Stimulated activated CD4-positive, alpha-beta T cell treated with anti-CD3 and anti-CD28 coated beads, Interleukin-4, amount 100 ng/mL, for 1 hour (primary cell): ENCODE measurements at places on chromosomes 6 and 20.

- no peak for DNase-seq
Observed at GRCh38 chr20:40628877-40629276, 60.2 kb downstream of the MAFB start.

DNA sequence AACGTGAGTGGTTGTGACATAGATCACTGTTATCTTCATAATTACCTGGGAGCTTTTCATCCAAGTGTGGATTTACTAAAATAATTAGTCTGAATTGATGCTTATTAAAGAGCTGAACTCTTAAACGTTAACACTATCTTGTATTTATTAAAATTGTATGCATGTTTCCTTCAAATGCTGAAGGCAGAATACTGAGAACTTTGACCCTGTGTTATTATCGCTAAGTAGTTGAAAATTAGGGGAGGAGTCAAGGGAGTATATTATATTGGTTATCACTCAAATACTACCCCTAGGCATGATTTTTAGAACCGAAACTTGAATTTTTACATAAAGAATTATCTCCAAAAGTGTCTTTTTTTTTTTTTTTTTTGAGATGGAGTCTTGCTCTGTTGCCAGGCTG lies 5.8 kb downstream of the VAPB start:
- no peak for DNase-seq

DNA sequence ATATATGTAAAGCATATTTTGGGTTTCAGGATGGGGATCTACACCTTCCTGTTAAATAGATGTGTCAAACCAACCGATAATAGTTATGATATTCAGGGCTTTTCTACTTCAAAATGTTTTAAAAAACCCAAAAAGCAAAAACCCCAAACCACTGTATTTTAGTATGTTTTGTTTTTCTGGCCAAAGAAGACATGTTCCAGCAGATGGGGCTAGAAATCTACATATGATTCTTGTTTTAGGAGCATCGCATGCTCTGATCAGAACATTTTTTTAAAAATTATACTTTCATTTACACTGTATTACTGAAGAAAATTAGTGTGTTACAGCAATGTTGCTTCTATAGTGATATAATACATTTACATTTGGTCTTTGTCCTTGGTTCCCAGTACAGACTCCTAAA lies 11.0 kb downstream of the RMND1 start:
- no peak for DNase-seq

DNA sequence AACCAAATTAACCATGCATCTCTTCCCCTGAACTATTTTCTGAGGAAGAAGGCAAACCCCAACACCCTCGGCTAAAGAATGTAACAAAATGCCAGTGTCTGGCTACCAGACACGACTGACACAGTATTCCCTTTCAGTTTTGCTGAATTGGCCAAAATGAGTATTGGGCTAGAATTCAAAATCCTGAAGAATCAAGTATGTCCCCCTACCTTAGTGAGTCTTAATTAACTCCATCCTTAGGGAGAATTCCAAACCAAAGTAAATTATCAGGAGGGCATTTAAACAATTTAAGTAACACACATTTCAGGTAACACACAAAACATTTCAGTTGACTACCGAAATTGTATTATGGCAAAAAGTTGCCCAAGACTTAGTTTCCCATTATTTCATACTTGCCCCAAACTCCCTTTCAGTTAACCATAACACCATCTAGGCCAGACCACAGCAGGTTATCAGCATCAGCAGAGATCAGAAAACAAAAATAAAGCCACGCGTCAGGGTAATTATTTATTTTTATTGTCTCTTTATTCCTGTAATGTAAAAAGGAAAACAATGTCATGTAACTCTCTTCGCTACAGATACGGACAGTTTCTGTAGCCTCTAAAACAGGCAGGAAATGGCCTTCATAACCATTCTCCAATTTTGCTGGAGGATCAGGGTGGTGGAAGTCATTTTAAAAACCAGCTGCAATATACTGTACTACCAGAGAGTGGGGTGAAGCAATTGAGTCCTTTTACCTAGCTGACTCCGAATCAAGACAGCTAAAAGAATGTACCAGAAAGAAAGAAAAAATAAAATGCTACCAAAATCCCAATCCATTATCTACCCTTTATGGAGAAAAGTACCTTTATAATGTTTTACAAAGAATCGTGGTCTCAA lies 1.9 kb downstream of the SNX5 start:
- DNase-seq, result no peak

GRCh38 chr20:1423625-1424106 lies 30.8 kb upstream of the FKBP1A start:
- DNase-seq, result no peak

DNA sequence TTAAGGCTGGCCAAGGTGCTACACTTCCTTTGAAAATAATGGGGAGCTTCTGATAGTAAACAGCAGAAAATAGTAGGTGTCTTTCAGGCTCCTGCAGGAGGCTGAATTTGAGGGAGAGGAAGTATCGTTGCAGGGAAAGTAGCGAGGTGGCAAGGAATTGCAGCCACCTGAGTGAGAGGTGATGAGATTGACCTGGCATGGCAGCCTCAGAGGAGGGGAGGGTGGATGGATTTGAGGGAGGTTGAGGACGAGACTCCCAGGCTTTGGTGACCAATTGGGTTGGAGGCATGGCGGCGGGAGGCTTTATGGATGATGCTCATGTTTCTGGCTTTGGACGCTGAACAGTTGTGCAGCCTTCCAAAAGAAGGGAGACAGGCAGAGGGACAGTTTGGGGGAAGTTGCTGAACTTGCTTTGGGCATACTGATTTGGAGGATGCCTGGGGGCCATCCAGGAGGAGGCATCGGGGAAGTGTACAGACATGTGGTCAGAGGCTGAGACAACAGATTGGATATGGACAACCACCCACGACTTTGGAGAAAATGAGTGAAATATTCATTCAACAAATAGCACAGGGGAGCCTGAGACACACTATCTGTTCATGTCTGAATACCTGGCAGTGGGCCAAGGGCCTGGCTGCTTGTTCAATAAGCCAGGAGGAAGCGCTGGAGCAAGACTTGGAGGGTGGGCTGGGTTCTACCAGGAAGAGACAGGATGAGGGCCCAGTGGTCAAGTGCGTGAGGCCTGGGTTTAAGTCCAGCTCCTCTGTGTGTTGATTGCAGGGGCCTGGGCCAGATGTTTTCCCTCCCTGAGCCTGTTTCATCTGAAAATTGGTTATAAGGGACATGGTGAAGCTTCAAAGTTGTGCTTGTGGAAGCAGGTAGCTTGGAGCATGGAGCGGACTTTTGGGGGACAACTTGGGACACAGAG lies 113.2 kb downstream of the CEBPB start:
- no peak for DNase-seq

- DNase-seq, result no peak
Observed at GRCh38 chr6:61809004-61809595, 476.9 kb downstream of the KHDRBS2 start.

GRCh38 chr6:104428184-104428583 lies 431.5 kb downstream of the HACE1 start:
- no peak for DNase-seq

GRCh38 chr6:47489995-47490394 lies 12.4 kb downstream of the CD2AP start:
- DNase-seq, result no peak

DNA sequence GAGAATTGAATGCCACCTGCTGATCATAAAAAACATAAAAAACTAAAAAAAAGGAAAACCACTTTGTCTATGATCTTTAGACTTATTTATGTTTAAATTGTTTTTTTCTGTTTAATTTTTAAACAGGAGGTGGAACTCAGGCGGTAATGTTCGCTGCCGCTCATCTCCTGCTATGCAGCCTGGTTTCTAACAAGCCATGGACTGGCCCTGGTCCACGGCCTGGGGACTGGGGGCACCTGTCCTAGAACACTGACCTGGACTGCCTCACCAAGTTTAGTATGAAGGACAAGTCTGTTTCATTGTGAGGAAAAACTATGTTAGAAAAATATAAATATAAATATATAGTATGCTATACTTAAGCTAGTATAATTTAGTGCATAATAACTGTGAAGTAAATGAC lies 27.0 kb upstream of the IFNGR1 start:
- DNase-seq, result no peak

DNA sequence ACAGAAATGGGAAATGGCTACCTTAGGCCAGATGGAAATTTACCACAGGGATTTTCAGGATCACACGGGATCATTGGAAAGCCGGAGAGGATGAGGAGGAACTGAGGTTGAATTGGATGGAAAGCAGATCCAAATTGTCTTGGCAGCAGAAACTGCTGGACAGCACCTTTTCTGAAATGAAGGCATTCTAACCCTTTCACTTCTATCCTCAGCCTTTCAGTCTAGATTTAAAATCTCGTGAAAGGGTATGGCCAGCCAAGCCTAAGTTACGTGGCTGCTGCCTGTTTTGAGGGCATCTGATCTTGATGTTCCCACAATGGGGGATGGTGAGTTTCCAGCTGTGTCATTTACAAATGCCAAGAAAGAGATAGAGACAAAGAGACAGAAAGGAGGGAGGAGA lies 358.2 kb downstream of the KIF16B start:
- DNase-seq, result no peak

GRCh38 chr6:15554728-15555100 lies 108.1 kb downstream of the DTNBP1 start:
- DNase-seq, result no peak

GRCh38 chr6:56040889-56041301 lies 165.5 kb upstream of the BMP5 start:
- no peak for DNase-seq

DNA sequence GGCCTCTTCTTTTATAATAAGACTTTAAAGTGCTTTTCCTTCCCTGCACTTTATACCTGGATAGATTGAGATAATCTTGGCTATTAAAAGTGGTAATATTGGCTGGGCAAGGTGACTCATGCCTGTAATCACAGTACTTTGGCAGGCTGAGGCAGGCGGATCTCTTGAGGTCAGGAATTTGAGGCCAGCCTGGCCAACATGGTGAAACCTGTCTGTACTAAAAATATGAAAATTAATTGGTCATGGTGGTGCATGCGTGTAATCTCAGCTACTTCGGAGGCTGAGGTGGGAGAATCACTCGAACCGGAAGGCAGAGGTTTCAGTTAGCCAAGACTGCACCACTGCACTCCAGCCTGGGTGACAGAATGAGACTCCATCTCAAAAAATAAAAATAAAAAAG lies 197.1 kb upstream of the RGS17 start:
- DNase-seq, result no peak

DNA sequence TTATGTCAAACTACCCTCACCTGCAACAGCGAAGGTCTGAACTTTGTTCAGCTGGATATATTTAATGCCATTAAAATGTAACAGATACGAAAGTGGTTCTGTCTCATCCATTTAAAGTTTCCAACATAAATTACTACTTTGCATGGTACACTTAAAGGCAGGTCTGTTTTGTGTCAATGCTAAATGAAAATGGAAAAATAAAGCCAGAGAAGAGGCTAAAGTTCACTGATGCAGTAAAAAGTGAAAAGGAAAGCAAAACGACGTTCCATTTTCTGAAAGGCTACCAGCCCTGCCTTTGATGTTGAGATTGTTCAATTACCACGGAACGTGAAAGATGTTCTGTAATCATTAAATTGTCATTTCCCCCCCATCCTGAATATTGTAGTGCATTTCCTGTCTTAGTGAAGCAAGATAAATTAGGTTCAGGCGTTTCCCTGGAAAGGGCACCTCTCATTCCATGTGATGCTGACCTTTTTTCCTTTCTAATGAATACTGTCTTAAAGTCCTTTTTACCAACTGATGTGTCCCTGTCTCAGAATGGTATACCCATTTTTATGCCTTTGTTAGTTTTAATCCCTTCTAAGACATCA lies 334.7 kb upstream of the JAG1 start:
- no peak for DNase-seq

- DNase-seq, result no peak
Observed at GRCh38 chr6:3905945-3906845, 57.0 kb downstream of the FAM50B start.
